CD8-positive, alpha-beta T cell (primary cell): ENCODE measurements at places on chromosomes 11 and 22. TPM values are rescaled to one million over a fixed set of nuclear protein-coding genes. Genes with fewer than 3 reads are reported as not detected.

The HTR3A gene
- not detected for total RNA-seq

GRCh38 chr22:22935546-22936157 lies 48.0 kb downstream of the IGLL5 start:
- no peak for DNase-seq

The SLC5A4 gene
- total RNA-seq, result not detected

DNA sequence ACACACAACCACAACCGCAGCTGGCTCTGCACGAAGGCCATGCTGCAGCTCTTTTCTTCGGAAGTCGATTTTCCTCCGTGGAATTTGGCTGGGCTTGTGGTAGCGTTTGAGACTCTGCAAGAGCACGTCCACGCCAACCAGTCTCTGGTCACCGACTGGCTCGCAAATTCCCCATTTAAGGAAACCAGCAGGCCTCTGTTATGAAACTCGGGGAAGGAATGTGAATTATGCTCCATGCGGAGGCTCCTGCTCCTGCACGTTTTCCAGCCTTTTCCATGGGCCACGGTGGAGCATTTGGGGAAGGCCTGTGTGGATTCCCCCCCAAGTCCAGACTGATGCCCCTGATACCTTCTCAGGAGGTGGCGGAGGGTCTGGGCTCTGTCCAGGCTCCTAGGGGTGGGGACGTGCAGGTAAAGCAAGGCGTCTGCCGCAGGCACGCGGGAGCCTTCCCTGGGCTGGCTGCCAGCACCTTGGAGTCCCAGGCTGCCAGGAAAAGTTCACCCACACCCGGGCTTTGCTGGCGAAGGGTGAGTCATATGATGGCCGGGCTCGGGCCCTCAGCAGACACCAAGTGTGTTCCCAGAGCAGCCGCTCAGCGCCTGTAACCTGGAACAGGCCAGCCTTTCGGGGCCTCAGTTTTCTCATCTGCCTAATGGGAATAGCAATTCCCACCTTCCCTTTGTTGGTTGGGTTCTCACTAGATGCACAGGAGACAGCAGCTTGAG lies 41.9 kb downstream of the LRP5 start:
- no peak for DNase-seq

The SMC1B gene
- not detected for total RNA-seq

DNA sequence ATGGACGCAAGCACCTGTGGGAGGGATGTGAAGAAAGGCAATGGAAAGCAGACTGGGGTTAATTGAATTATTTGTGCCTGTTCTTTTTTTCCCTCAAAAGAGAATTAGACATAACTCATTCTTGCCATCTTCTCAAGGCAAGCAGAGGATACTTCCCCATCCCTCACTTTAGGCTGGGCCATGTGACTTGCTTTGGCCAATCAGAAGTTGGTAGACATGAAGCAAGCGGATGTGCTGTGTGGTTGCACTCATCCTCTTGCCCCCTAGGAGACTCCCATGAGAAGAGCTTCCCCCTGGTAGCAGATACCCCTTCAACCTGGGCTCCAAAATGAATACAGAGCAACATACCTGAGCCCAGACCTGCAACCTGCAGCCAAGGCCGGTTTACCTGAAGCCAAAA lies 124.4 kb upstream of the ZC3H12C start:
- no peak for DNase-seq

DNA sequence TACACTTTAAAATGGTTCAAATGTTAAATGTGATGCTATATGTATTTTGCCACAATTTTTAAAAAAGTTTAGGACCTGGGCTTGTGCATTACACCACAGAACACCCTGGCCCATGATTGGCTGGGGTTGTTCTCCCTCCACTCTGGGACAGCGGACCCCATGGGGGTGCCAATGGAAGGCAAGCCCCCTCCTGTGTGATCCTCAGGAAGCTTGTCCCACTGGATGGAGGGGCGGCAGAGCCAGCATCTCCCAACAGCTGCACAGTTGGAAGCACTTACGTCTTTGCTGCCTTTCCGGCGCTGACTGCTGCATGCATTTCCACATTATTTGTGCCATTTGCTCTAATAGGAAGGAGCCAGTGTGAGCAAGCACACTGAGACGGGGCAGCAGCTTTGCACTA lies 196.5 kb downstream of the SHANK2 start:
- no peak for DNase-seq

The NELL1 gene
- total RNA-seq, result not detected

DNA sequence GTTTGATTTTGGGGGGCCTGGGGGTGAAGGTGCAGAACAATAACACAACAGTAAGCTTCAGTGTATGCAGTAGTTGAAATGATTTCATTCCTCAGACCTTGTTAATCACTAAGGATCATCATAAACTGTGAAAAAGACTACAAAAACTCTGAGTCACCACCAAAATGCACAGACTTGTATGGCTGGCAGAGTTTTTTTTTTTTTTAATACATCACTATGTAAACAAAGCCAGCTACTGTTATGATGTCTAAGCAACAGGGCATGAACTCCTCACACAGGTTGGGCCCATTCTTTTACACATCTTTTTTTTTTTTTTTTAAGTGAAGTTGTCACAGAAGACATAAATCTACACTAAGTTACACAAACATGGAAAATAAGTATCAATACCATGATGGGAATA lies 311.9 kb downstream of the GUCY1A2 start:
- DNase-seq, result no peak

DNA sequence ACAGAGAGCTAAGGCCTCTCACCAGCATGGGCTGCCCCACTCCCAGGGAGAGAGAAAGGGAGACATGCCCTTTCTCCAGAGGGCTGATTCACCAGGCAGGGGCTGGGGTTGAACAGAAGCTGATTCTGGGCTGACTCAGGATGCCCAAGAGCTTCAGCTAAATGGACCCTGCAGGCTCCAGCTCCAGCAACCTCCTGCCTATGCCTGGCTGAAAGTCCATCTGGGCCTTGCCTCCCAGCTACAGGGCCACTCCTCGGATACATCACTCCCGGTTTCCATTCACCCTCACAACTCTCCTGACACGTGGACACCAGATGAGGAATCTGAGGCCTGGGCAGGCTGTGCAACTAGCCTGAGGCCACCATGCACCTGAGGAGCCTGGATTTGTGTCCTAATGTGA lies 215.5 kb downstream of the BUD13 start:
- no peak for DNase-seq

GRCh38 chr22:43176090-43176489 lies 10.8 kb downstream of the TTLL12 start:
- DNase-seq, result no peak

DNA sequence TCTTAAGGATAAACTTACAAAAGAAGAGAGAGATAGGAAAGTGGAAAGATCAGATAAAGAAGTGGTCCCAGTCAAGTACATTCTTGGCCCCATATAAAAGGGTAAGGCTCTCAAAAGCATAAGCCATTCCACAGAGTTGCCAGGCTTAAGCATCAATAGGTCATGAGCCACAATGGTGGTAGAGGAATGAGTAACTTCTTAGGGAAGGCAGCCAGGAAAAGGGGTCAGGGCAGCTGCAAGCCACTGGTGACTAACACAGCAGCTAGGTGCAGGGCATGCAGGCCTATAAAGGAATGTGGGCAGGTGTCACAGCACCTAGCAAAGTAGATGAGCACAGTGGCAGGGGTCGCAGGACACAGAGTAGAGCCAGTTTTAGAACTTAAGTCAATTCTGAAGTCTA lies 302.6 kb upstream of the FAT3 start:
- no peak for DNase-seq

The LRRC51 gene
- 1.1 TPM for total RNA-seq

The CRYAB gene
- total RNA-seq, result not detected

DNA sequence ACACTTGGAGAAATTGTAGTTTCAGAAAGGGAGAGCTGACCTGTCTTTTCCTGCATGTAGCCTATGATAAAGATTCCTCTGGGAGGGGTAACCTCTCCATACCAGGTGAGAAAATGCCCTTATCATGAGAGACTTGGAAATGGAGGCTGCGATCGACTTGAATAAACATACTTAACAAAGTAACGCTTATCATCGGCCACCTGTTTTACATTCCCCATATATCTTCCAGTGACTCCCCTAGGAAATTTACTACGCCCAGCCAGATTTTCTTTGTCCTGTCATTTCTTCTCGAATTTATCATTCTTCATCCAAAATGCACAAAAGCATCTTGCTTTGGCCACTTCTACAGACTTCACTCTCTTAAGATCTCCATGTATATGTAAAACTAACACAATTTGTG lies 143.5 kb downstream of the CCDC81 start:
- DNase-seq, result no peak

DNA sequence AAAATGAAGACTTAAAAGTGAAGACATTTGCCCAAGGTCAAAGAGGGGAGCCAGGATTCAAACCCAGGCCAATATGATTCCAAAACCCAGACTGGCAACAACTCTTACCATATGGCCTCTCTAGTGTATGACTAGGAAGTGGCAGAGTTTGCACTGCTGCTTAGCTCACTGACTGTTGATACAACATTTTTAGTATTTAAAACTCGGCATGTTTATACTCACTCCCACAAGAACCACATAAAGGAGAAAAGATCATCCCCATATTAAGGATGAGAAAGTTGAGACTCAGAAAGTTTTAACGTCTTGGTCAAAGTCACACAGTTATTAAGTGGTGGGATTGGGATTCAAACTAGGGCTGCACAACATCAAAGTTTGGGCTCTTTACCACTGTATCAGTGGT lies 81.7 kb downstream of the CCDC34 start:
- DNase-seq, result no peak

DNA sequence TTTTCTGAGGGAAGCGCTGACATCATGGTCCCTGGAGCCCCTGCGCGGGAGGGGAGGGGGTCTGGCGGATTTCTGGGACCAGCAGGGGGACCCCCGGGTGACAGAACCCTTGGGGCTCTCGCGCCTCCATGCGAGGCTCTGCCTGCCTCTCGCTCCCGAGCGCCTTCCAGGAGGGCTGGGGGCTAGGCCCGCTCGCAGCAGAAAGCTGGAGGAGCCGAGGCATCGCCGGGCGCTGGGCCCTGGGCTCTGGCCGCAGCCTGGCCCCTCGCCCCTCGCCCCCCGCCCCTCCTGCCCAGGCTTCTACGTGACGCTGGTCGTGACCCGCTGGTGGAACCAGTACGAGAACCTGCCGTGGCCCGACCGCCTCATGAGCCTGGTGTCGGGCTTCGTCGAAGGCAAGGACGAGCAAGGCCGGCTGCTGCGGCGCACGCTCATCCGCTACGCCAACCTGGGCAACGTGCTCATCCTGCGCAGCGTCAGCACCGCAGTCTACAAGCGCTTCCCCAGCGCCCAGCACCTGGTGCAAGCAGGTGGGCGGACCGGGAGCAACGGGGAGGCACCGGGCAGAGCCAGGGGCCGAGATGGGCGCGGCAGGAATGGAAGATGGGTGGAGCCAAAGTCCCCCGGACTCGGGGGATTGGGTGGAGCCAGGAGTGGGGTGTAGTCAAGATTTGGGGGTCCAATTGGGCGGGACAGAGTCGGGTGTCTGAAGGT lies 5.4 kb downstream of the BEST1 start:
- DNase-seq, result no peak

DNA sequence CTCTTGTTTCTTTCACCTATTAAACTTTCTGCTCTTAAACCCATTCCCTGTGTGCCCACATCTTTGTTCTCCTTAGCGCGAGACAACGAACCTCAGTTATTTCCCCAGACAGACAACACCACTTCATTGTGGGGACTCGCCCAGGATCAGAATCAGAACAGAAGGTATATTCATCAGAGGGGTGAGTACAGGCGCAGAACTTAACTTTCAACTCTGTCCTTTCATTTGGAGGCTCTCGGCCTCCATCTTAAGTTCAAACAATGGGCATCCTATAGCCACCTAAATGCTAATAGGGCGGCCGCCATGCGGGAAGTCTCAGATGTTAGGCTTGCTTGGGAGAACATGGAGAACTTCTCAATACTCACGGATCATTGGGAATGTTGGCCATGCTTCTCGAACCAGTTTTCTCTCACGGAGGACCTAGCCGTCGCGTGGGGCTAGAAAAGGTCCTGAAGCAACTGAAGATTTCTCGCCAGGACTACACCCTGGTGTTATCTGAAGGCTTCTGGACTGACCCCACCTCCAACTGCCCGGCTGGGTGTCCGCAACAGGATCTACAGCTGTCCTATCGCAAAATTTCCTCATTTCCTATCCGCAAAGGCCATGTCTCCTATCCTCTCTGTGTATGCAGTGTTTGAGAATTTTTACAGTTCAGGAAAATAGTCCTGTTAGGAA lies 13.4 kb upstream of the HYLS1 start:
- DNase-seq, result no peak

The LARGE2 gene
- total RNA-seq, result 3.0 TPM

The MUS81 gene
- 31.6 TPM for total RNA-seq

GRCh38 chr22:26725012-26725676 lies 67.8 kb downstream of the MIAT start:
- no peak for DNase-seq

The OR51B5 gene
- not detected for total RNA-seq

DNA sequence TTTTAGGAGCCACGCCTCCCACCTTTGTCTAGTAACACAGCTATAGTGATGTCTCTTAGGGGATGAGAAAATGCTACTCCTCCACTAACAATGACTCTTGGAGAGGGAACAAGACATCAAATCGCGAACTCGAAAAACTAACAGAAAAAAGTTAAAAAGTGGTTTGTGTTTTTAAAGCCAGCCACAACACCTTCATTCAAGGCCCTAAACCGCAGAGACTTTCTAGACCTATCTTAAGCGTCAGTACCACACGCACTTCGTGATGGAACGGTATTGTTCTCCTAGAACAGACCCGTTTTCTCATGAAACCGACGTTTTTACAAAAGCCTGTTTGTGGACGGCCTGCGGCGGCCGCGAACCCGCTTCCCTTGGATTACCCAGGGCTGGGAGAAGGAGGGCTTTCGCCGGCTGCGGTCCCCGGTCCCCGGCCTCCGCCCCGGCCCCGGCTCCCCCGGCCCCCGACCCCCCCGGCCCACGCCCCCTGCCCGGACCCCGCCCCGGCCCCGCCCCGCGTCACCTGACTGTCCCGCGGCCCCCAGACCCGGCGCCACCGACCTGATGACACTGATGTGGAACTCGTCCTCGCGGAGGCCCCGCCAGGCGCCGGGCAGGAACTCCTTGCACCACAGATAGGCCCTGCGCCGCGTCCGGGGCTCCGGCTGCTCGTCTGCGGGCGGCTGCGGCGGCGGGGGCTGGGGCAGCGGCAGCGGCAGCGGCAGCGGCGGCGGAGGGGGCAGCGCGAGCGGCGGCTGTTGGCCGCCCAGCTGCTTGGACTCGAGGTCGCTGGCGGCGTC lies 718 bp downstream of the CHKA start:
- peak; percentile 85 for DNase-seq

The LSP1 gene
- total RNA-seq, result 190 TPM

The GVQW3 gene
- 1.4 TPM for total RNA-seq

GRCh38 chr11:119420631-119421030 lies 2.3 kb downstream of the THY1 start:
- DNase-seq, result no peak

The CECR2 gene
- 0.08 TPM for total RNA-seq

DNA sequence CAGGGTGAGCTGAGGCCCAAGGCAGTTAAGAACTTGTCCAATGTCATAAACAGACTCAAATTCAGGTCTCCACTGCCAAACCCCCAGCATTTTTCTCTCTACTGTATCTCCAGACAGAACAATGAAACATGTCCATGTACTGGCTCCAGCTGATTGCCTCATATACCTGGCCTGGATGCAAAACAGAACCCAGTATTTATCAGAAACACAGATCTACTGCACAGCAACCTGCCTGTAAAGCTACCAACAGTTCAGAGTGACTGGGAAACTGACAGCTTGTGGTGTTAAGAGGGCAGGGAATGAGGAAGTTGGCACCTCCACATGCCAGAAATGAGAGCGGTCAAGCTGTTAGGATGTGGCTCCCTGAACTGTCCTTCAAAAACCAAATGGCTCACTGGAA lies 41.6 kb downstream of the C11orf71 start:
- no peak for DNase-seq

- DNase-seq, result no peak
Measured at GRCh38 chr11:70085815-70086769, 8.0 kb downstream of the ANO1 start.

The OR52M1 gene
- not detected for total RNA-seq

The YPEL4 gene
- total RNA-seq, result 7.9 TPM
